ENCODE measurements at places on chromosomes 6 and 20.

- DNase-seq: no peak
Observed at GRCh38 chr6:2783188-2783963, 18.2 kb downstream of the WRNIP1 start.

- DNase-seq: no peak
Observed at GRCh38 chr20:53320701-53321100, 272.9 kb downstream of the ZNF217 start.

DNA sequence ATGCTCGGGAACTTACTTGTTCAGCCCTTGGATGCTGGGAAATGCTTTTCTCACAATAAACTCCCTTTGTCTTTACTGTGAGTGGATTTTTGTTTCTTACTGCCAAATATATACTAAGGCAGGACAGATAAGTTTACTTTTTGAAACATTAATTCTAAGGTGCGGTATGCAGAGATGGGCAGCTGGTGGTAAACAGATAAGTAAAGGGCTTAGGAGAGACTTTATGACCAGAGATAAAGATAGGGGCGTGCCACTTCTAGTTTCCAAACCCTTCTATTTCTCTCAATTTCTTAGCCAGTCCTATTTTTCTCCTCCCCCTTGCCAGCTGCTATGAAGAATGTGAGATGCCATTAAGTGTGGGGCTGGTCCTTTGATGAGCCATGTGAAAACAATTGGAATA, 16.3 kb downstream of the SAMD3 start:
- no peak for DNase-seq

DNA sequence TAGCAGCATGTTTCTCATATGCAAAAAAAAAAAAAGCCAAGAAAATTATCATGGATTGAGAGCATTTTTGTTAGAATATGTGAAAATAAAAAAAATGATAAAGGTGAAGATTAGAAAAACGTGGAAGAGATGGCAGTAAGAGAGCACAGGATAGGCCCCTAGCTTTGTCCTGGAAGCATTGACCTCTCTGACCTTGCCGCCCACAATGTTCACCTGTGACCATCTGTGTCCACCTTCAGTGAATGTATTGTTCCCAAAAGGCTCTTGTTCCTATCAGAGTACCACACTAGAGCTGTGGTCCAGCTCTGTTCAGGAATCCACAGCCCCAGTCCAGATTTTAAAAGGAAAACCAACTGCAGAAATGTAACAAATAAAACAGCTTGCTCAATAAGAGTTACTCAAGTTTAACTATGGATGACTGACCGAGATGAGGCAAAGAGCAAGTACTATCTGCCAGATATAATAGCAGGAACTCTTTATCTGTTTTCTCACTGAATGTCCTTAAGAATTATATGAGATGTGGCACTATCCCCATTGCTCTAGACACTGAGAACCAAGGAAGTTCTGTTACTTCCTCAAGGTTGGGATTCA, 287.7 kb upstream of the STXBP5 start:
- DNase-seq: no peak

DNA sequence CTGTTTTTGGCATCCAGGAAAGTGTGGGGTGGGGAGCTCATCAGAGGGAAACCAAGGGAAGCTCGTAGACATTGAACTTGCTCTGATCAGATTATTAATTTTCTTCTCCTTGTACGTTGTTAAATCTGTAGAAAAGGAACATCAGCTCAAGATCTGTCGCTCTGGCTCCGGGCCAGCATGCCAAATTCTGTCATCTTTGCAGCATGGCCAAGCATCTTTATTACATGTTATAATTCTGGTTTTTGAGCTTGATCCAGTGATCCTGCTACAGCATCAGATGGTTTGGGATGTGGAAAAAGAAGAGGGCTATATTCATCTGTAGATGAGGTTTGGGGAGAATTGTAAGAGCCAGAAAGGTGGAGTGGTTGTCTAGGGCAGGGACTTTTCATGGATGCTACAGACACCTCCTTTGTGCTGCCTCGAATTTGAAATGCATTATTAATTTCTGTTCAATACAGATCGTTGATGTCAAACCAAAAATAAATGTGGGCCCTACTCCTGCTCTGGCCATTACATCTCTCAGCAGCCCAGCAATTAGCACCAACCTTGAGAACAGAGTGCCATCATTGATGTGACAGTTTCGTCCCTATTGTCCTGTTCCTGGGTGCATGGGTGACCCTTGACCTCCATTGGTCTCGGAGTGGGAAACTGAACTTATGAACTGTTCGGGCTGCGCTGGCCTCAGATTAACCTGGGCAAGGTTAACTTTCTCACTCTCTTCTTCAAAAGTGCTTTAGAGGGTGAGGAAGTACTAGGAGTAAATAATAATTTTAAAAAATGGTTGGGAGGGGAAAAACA, 250.8 kb downstream of the SOX4 start:
- no peak for DNase-seq

- no peak for DNase-seq
Observed at GRCh38 chr20:41746635-41747034, 128.5 kb upstream of the CHD6 start.

DNA sequence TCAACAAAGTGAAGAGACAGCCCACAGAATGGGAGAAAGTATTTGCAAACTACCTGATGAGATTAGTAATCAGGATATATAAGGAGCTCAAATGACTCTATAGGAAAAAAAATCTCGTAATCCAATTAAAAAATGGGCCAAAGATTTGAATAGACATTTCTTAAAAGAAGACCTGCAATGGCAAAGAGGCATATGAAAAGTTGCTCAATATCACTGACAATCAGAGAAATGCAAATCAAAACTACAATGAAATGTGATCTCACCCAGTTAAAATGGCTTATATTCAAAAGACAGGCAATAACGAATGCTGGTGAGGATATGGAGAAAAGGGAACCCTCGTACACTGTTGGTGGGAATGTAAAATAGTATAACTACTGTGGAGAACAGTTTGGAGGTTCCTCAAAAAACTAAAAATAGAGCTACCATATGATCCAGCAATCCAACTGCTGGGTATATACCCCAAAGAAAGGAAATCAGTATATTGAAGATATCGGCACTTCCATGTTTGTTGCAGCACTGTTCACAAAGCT, 65.0 kb downstream of the TOX2 start:
- DNase-seq: no peak

DNA sequence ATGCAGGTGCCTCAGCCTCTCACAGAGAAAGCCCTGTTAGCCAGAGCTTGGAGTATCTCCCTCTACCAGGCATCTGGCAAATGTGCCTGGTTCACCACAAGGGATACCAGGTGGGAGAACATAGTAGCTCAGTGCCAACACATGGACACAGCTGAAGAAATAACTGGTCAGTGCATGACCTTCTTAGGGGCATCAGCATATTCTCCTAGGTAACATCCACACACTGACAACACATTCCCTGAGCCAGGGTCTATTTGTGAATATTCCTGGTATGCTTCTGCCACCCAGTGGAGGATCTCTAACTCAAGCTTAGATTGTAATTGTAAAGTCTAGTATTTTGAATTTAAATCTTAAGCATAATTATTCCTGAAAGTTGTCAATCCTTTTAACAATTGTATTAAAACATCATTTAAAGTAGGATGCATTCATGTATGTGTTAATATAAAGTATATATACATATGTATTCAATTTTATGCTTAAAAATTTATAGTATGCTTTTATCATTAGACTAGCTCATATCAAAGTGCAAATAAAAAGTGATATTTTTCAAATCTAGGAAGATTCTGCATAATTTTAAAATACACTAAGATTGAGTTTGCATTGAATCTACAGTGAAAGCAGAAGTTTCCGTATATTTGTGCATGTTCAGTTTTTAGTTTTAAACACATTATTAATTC, 45.3 kb upstream of the COL21A1 start:
- DNase-seq: no peak

DNA sequence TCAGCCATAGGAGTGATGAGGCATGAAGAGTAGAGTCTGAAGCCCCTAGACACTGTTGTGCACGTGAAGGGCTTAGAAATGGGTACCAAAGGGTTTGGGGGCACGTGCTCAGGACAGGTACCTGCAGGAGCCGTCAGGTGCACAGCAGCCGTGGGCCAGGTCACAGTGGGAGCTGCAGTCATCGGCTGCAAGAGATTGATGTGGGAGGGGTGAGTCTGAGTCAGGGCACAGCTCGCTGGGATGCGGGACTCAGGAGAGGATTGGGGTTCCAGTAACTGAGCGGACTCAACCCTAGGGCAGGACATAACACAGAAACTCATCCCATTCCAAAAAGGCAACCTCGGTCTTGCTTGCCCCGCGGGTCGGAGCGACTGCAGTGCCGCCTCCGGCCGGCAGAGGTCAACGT, 1.1 kb downstream of the DLK2 start:
- DNase-seq: peak; percentile 64

DNA sequence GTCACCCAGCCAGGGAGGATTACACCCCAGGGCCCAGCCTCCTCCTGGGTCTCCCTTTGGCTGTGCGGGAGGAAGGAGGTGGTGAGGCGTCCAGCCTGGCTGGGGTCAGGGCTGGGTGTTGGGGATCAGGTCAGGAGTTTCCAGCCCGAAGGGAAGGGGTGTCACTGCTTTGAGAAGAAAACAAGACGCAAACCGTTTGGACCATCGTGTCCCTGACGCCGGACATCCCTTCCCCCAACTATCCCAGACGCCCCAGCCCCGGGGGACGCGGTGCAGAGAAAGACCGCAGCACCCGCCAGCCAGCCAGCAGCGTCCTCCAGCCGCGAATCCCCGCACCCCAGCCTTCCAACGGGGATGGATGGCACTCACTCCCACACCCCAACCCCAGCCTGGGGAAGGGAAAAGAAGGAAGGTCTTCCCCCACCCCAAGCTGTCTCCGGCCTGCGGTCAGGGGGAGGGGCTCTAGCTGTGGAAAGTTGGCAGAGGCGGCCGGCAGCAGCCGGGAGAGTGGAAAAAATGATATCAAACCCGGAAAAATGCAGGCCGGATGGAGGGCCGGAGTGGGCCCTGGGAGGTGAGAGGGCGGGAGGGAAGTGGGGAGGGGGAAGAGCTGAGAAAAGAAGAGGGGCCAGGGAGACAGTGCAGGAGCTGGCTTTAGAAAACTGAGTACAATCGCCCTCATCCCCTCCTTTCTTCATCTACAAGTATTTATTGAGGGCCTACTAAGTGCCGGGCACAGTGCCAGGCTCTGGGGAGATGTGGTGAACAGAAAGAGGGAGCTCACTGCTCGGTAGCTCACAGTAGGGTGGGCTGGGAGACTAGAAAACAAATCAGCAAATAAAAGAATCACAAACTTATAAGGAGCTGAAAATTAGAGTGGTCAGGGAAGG, 10.6 kb downstream of the REM1 start:
- DNase-seq: no peak

- DNase-seq: no peak
Observed at GRCh38 chr20:52060794-52061714, 130.5 kb downstream of the ZFP64 start.

- no peak for DNase-seq
Observed at GRCh38 chr6:137862419-137863090, 4.5 kb upstream of the TNFAIP3 start.

GRCh38 chr6:162443101-162443500, 284.5 kb downstream of the PRKN start:
- no peak for DNase-seq

DNA sequence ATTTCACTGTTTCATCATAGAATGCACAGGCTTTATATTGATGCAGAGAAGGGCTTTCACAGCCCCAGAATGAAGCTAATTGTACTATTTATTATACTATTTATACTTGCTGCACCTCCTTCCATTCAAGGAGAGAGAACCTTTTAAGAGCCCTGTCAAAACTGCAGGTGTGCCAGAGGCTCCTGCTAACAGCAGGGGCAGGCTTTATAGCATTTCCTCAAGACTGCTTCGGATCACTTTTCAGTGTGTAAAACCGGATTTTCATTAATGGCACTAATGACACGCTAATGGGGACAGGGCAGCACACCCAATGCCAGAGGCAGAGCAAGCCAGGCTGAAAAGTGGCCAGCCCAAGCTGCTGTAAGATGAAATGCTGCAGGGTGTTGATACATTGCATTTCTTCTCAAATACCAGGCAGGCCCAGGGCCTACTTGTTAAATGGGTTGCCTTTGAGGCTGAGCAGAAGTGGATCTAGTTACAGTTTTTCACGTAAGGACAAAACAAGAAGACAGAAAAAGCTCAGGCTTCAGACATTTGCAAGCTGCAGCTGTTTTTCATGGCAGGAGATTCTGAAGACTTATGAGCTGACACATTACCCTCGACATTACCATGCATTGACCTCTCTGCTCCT, 487.7 kb upstream of the BTBD3 start:
- DNase-seq: no peak

DNA sequence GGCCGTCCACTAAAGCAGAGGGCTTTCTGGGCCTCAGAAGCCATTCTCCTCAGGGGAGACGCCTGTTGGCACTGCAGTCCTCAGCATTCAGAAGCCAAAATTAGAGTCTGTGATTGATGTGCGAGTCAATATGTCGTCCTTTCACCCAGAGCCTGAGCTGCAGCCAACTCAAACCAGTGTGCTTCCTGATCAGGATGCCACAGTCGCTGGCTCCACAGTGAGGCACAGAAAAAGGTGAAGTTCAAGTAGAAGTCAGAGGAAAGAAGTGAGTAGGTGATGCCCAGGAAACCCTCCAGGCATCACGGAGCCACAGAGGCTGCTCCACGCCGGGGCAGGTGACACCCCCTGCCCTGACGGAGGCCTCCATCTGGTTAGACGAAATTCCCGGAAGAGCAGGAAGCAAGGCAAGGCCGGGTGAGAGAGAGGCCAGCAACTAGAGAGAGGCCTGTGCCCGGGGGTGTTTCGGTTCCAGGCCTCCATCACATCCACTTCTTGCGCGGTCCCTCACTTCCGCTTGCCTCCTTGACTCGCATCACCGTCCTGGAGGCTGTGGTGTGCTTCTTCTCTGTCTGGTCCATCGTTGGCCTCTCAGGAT, 177.7 kb upstream of the SNX9 start:
- no peak for DNase-seq

DNA sequence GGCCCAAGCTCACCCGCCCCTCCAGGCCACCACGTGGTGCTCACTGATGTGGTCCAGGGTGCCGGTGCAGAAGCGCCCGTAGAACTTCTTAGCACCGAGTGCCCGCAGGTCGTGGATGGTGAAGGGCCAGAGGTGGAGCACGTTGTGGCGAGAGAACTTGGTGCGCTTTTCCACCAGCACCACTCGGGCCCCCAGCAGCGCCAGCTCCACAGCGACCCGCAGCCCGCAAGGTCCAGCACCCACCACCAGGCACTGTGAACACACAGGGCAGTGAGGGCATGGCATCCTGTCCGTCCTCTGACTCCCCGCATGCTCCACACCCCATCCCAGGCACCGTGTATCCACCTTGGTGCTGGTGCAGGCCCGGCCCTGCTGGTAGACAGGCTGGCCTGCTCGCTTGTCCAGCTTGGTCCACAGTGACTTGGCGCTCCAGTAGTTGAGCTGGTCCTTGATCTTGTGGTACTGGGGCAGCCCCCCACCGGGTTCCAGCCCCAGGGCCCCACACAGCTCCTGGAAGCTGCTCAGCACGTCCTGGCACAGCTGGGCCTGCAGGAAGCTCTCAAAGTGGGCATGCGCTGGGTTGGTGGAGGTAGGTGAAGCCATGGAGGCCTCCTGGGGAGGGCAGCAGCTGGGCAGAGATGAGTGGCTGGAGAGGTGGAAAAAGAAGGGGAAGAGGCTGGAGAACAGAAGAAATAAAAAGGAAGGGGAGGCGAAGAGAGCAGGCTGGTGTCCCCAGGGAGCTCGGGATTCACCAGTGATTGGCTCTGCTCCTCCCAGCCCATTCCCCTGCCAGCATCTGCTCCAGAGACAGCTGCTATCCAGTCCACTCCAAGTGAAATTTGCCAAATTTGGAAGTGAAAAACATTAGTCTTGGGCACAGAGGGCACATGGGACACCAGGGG, 1.7 kb downstream of the MICAL1 start:
- no peak for DNase-seq

GRCh38 chr20:48359692-48360341, 468.0 kb downstream of the PREX1 start:
- DNase-seq: no peak

All from activated CD4-positive, alpha-beta T cell treated with anti-CD3 and anti-CD28 coated beads, Interleukin-2, amount 50 U/mL, for 1 hour (primary cell).